ENCODE measurements at places on chromosomes 12 and 14. TPM values are rescaled to one million over a fixed set of nuclear protein-coding genes. Genes with fewer than 3 reads are reported as not detected.

Gene DIO2
- 29.6 TPM for total RNA-seq

Gene ARMH4
- 1.9 TPM for total RNA-seq

Gene CLEC7A
- 0.14 TPM for total RNA-seq

Gene SLC6A15
- total RNA-seq, result 10.2 TPM

Gene SIX6
- not detected for total RNA-seq

Gene TTC6
- 0.14 TPM for total RNA-seq

Gene COX8C
- total RNA-seq, result not detected

Gene DDX11
- 37.8 TPM for total RNA-seq

Gene NPFF
- not detected for total RNA-seq

Gene PARP11
- 3.3 TPM for total RNA-seq

Gene ETFBKMT
- total RNA-seq, result 3.1 TPM

Gene NDRG2
- 1.7 TPM for total RNA-seq

Gene PTPRQ
- total RNA-seq, result 0.22 TPM

Gene PLBD1
- 11.4 TPM for total RNA-seq

Gene GDF3
- not detected for total RNA-seq

Gene SMIM41
- total RNA-seq, result 1.0 TPM

Gene RPL10L
- total RNA-seq, result not detected

Gene CYP46A1
- total RNA-seq, result not detected

Gene CSAD
- total RNA-seq, result 3.5 TPM

Gene WASHC3
- total RNA-seq, result 40.8 TPM

Gene PMCH
- total RNA-seq, result not detected

Gene TGM1
- total RNA-seq, result 1.5 TPM

Gene ISM2
- 0.29 TPM for total RNA-seq

Gene FLVCR2
- 1.1 TPM for total RNA-seq

Gene PTCSC3
- total RNA-seq, result not detected

All from placental pericyte (primary cell).